ENCODE measurements at places on chromosomes 2 and 18.

- DNase-seq, result no peak
Measured at GRCh38 chr2:222869252-222869560, 8.4 kb downstream of the ACSL3 start.

DNA sequence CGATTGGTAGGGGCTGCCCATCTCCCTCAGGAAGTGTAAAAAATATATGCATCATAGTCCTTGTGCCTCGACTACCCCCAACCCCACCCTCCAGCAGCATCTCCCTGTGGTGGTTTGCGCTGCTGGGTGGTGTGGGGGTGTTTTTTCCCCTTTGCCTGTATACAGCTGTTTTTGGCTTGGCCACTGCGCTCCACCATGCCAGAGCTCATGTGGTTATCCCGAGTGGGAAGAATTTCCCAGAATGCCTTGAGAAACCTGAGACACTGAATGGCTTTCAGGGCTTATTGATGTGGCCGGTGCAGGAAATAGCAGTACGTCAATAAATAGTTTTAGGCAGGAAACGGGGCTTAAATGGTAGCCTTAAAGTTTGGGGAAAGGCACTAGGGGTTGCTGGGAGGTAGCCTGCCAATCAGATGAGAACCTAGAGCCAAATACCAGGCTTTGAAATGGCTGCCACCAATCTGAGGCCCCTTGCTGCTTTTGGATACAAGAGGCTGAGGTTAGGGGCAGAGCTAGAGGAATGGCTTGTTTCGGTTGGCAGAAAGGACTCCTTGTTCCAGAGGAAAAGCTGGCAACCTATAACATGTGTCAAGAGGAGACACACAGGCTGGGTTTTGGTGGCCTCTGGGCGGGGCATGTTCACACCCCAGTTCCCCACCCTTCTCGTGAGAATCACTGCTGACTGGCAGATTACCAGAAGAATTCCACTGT lies 144.1 kb downstream of the SMAD7 start:
- no peak for DNase-seq

DNA sequence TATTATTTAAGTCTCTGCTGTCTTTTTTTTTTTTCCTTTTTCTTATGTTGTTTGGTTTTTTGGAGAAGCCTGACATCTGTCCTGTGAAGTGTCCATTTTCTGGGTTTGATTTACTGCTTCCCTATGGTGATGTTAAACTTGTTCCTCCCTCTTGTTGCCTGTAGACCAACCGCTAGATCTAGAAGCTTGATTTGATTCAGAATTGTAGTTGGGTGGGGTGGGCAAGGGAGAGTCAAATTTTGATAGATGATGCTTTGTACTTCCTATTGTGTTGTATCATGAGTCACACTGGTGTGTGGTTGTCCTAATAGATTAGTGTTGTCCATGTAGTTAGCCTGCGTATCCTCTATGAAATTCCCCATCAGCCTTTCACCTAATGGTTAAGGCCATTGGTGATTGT lies 35.4 kb downstream of the CAB39 start:
- DNase-seq, result no peak

DNA sequence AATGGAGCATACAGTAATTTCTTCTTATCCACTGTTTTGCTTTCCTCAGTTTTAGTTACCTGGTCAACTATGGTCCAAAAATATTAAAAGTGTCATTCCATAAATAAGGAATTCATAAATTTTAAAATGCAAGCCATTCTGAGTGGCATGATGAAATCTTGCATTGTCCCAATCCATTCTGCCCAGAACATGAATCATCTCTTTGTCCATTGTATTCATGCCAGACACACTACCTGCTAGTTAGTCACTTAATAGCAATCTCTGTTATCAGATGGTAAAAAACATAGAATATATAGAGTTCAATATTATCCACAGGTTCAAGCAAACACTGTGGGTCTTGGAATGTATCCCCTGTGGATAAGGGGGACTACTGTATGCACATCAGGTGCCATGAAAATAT lies 872.2 kb upstream of the NXPH2 start:
- DNase-seq, result no peak

DNA sequence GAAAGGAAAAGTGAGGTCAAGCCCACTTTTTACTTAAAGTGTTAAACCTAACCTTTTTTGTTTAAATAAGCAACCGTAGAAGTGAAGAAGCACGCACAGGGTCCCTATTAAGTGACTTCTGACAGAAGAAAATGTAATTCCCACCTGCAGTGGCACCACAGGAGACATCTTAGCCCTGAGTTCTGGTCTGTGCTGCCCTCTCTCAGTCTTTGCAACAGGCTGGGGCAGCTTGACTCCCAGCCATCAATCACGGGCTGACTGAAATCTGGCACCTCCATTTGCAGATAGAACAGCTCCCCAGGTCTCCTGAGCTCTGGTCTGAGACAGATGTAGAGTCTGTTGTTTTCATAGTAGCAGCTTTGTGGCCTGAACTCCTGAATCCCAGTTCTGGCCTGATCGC lies 170.0 kb downstream of the LTBP1 start:
- DNase-seq, result no peak

GRCh38 chr2:217449444-217449843 lies 553.4 kb downstream of the TNS1 start:
- no peak for DNase-seq

GRCh38 chr2:101420623-101421022 lies 33.3 kb upstream of the CREG2 start:
- DNase-seq, result no peak

- DNase-seq, result no peak
Measured at GRCh38 chr2:154193246-154193645, 321.5 kb downstream of the GALNT13 start.

GRCh38 chr18:9419956-9420631 lies 55.2 kb upstream of the RALBP1 start:
- DNase-seq, result no peak
